ENCODE measurements at places on chromosomes 1 and 21.

- peak; percentile 19 for DNase-seq
These were observed 27.6 kb upstream of the RD3 start for GRCh38 chr1:211519602-211520001.

- no peak for DNase-seq
These were observed 4.9 kb downstream of the MTHFR start for GRCh38 chr1:11800756-11801433.

GRCh38 chr1:42670425-42670824 is 11.8 kb upstream of the YBX1 start:
- DNase-seq = no peak

GRCh38 chr1:199834711-199835110 is 192.8 kb upstream of the NR5A2 start:
- DNase-seq = no peak

DNA sequence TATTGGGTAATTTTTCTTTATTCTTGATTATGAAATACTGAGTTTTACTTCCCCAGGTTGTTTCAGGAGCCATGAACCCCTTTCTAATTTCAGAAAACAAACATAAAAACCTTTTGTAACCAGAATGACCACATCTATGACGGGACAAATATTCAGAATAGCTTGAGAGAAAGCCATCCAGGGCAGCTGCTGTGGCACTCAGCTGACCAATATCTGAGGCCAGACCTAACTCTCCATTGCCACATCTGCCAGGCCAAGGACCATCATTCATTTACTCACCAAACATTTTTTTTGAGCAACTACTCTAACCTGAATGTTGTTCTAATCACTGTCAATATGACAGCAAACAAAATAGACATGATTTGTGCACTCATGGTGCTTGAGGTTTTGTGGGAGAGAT is 608.3 kb upstream of the PKN2 start:
- no peak for DNase-seq

- no peak for DNase-seq
These were observed 71.9 kb upstream of the KLHDC7A start for GRCh38 chr1:18408656-18409370.

- DNase-seq = no peak
These were observed 57.1 kb upstream of the RWDD3 start for GRCh38 chr1:95176861-95177260.

GRCh38 chr21:27240839-27241238 is 274.0 kb upstream of the ADAMTS5 start:
- no peak for DNase-seq

GRCh38 chr1:20142001-20142710 is 3.0 kb downstream of the PLA2G2F start:
- DNase-seq = no peak

DNA sequence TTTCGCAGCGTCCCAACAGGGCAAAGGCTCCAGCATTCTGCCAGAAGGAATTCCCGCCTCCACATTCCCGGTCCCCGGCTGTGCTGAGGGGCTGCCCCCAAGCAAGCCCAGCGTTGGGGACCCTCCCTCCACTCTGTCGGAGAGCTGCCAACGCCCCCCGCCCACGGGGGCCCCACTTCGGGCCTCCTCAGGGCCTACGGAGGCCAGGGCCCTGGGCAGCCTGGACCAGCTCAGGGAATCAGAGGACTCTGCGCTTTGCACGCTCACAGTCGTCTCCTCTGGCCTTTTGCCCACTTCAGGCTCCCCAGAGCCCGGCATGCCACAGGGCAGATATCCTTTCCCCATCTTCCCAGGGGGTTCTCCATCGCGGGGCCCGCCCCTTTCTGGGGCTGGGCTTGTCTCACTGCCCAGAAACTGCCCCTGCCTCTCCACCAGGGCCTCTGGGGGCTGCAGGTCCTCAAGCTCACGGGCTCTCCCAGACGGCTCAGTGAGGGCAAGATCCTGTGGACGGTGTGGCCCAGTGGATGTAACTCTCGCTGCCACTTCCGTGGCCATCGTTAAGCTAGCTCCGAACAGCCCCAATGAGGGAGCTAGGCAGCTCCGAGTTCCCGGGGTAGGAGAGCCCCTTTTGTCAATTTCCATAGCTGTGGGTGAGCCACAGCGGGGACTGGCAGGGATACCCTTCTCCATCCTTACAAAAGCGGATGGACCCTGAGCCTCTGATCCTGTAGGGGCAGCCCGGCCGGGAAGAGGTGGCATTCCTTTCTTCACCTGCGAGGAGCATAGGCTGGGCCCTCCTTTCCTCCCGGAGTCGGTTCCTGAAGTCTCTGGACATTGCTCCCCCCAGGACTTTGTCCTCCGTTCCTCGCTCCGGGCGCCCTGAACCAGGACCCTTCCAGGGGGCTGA is 2.8 kb downstream of the ITPKB start:
- DNase-seq = no peak

- no peak for DNase-seq
These were observed 60.7 kb upstream of the CTTNBP2NL start for GRCh38 chr1:112335351-112335750.

- DNase-seq = no peak
These were observed 240.2 kb downstream of the ATG4C start for GRCh38 chr1:63024132-63024531.

- no peak for DNase-seq
These were observed 8.0 kb downstream of the SYT6 start for GRCh38 chr1:114145504-114146151.

- no peak for DNase-seq
These were observed 286.6 kb upstream of the POGK start for GRCh38 chr1:166552706-166553105.

- DNase-seq = no peak
These were observed 21.2 kb downstream of the TNNT2 start for GRCh38 chr1:201356236-201356635.

DNA sequence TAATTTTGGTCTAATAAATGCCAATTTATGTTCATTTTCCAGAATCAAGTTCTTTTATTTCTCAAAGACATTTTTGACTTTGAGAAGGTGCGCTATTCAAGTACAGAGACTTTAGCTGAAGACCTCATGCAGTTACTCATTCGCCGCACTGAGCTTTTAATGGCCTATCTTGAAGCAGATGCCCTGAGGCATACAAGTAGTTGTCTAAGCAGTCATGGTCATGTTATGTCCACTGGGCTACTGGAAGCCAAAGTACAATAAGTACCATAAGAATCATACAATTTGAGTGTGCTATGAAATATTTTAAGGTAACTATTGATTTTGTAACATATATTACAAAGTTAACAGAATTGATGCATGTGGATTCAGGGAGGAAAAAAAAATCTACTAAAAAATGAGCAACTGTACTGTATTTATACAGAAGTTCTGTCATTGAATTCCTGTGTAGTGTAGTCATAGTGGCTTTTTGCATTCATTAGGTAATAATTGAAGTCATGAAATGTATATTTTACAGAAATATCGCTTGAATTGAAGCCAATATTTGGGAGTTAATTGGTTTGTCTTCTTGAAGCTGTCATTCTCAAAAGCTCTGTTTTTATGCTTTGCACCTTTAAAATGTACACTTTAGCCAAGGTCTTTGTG is 13.5 kb upstream of the NEXN start:
- DNase-seq = peak; percentile 63

DNA sequence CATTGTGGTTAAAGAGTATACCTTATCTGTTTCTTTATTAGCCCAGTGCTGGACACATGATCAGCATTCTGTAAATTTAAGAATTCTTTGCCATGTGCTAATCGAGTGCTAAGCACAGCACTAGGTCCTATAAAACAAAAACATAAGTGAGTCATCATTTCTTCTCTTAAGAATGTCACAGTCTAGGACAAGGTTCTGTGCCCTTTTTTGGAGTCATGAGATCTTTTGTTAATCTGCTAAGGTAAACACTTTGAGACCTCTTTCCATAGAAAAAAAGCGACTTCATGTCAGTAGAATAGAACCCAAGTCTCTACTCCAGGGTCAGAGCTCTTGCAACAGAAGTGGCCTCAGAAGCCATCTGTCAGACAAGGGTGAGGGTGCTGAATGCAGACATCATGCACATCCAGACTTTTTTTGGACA is 70.0 kb upstream of the NFIA start:
- DNase-seq = no peak

GRCh38 chr1:151898519-151898991 is 10.8 kb downstream of the THEM4 start:
- DNase-seq = no peak

DNA sequence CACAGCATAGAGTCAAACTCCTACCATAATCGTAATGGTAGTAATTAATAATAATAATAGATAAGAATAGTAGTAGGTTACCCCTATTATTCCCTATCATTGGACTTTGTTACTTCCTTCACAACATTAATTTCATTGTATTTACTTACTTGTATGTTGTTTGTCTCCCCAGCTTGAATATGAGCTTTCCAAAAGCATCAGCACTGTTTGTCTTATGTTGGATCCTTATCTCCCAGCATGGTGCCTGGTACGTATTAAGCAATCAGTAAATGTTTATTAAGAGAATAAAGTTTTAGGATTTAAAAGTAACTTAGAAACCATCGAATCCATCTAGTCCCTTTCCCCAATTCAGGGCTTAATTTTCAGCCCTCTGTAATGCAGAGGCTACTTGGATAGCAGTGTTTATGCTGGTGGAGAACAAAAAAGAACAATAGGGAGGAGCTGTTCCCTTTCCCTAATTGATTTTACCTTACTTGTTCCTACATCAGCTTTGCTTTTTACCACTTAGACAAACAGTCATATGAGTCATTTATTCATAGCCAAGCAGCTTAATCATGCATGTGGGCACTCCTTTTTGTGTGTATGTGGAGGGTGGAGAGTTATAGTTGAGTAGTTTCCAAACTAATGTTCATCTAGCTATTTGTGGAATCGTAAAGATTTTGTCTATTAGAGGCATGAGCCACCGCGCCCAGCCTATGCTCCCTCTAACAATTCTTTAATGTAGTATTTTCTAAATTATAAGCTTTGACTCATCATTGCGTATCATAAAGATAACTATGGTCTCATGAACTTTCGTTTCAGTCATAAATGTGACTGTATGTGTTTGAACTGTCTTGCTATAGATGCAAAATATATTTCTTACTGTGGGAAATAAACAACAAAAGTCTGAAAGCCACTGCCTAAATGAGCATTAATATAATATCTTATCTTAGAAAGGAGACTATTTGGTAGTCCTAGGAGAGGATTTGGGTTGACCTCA is 20.9 kb upstream of the DR1 start:
- no peak for DNase-seq

- no peak for DNase-seq
These were observed 48.5 kb upstream of the B3GALT5 start for GRCh38 chr21:39564200-39564599.

- no peak for DNase-seq
These were observed 21.3 kb upstream of the SARS1 start for GRCh38 chr1:109192433-109192832.

GRCh38 chr1:7594002-7594713 is 176.9 kb upstream of the VAMP3 start:
- peak; percentile 9 for DNase-seq

- DNase-seq = peak; percentile 7
These were observed 1523.0 kb upstream of the B3GALT2 start for GRCh38 chr1:194709439-194709838.

- no peak for DNase-seq
These were observed 175.0 kb upstream of the HMCN1 start for GRCh38 chr1:185559151-185559550.

DNA sequence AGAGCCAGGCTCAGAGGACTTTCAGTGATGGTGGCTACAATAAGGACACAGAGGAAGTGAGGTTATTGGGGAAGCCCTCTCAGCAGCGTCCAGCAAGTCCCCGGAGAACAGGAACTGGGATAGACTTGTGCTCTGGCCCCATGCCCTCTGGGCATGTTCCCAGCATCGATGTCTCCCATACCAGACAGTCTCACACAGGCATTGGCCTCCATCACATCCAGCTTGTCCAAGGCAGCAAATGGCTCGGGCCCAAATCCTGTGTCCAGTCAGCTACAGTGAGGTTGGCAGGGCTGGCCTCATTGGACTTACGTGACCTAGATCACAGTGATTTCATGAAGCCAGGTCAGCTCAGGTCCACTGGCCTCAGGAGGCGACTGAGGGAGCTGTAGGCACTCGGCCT is 19.6 kb upstream of the TMEM54 start:
- no peak for DNase-seq

- DNase-seq = no peak
These were observed 173.8 kb downstream of the RASAL2 start for GRCh38 chr1:178267646-178268094.

GRCh38 chr21:37606549-37606948 is 240.0 kb downstream of the DYRK1A start:
- DNase-seq = no peak

- peak; percentile 56 for DNase-seq
These were observed at the start of gene BTG2 for GRCh38 chr1:203304919-203305808. Gene BTG2, plus strand, starts transcription at chr1:203305519. Its CDS starts 88 bp downstream, at chr1:203305607.

DNA sequence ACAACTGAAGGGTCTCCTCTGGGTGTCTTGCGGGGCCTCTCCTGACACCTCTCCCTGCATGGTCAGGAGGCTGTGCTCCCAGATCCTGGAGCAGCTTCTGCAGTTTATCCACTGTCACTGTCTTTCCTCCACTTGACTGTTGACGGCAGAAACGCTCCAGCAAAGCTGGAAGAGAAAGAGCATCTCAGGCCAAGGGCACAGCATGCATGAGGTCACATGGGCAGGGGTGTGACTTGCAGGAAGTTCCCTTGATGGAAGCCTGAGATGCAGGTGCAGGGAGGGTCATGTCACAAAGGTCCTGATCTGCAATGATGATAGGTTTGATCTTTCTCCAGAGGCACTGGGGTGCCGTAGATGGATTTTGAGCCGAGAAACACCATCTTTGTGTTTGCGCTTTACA is 23.3 kb downstream of the SLC44A3 start:
- no peak for DNase-seq

Data from foreskin melanocyte (primary cell).